Stimulated activated CD8-positive, alpha-beta memory T cell treated with anti-CD3 and anti-CD28 coated beads, Interleukin-7, amount 100 ng/mL, for 24 hours (primary cell): ENCODE measurements at places on chromosomes 16 and 17.

DNA sequence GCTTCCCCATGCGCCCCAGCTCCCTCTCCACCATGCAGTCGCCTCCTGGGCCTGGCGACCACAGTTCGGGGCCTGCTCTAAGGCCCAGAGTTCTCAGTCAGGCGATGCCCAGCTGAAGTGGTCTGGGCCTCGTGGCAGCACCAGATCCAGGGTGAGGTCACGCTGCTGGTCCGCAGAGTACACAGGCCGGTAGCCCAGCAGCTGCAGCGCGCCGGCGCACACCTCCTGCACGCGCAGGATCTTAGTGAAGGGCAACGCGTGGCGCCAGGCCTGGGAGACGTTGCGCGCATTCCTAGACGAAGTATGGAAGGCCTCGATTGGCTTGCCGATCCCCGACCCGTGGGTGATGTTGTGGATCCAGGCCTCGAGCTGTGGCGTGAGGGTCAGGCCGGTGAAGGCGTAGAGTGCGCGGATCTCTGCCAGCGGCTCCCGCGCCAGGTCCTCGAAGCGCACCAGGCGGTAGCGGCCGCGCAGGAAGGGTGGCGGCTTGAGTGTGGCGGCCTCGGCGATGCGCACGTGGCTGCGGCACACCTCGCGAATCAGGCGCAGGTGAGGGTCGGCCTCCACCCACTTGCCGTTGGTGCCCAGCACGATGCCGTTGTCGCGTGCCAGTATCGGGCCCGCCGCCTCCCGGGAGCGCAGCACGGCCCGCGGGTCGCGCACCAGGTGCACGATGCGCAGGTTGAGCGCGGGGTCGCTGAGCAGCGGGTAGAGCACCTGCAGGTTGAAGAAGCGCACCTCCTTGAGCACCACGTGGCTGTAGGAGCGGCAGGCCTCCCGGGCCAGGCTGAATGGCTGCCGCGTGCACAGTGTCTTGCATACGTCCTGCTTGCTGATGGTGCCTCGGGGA is 6.6 kb downstream of the CHST5 start:
- DNase-seq: no peak

DNA sequence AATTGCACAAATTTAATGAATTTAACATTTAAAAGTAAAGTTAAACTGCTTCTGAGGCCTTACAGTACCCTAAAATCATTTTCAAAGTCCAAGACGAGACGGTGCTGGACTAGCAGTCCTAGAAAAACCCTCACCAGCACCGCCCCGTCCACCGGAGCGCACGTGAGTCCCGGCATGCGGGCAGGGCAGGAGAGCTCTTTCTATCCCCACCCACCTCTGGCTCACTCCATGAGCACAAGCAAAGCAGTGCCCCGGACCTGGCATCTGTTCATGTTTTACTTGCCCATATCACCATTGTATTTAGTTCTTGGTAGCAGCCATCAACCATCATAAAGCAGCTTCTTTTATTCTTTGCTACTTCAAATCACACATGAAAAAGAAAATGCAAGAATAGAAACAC is 41.7 kb downstream of the ANKRD11 start:
- no peak for DNase-seq

DNA sequence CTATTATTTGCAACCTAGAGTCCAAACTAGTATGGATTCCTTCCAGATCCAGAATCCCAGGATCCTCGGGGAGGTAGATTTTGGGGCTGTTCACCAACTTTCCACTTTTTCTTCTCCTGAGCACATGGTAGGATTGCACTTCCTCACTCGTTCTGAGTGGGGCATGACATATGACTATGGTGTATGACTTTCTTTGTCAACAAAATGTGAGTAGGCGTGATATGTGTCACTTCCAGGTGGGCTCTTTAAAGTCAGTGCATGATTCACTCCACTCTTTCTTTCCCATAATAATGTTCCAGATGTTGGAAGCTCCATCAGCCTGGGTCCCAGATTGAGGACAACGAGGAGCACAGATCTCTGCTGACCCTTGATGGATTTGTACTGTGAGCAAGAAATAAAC is 21.5 kb downstream of the IRX5 start:
- DNase-seq: no peak

DNA sequence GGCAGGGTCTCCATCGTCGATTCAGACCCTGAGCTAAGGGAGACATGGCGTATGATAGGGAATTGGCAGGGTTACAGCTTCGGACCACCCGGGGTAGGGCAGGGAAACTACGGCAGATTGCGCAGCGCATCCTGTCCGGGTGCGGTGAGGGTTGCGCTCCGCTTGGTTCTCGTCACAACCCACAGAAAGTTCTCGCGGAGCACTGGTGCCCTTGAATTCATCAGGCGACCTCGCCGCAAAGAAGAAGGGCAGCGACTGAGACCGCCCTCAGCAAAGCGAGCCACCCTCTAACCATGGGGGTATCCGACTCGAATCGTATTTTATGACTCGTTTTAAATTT is 1.2 kb downstream of the HS3ST3B1 start:
- DNase-seq: no peak

DNA sequence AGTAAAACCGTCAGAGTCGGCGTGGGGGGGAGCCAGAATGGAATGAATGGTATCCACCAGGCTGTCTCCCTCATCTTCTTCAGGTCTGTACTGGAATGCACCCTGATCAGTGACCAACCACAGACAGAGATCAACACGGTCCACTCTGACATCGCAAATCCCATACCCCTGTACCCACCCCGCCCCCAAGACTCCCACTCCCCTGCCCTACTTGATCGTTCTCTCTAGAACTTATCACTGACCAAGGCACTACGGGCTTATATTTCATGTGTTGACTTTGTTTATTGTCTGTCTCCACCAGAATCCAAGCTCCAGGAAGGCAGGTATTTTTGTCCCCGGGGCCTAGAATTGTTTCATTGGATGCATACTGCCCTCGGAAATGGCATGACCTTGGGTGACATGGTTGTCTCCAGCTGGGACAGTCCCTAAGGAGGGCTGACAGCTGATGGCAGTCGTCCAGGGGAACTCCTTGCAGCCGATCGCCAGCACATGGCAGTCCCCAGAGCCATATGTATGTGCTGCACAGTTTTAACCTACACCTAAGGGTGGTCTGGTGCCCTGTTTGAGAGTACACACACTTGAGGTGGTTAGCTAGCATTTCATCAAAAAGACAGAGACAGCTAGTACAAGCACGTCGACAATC is 526 bp upstream of the MFSD6L start:
- no peak for DNase-seq

DNA sequence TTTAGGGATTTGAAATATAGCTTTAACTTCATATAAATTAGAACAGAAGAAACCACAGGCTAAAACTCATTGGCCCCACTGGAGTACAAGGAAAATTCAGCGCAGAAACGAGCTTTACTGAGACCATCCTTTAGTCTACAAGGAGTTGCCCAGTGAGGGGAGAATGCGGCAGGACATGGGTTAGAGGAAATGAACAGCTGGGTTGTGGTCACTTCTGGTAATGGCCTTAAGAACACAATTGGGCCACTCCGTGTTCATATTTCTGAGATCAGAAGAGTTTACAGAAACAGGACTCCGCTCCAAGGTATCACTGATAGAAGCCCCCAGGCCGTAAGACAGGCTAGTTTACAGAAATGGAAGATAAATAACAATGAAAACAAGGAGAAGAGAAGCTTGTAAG is 188.3 kb downstream of the ZFHX3 start:
- no peak for DNase-seq
